Cardiac muscle cell (in vitro differentiated cells and primary cell): ENCODE measurements at places on chromosomes 1 and 21.
A peak's percentile ranks its signal among the peaks of the same experiment; 100 is the strongest.

DNA sequence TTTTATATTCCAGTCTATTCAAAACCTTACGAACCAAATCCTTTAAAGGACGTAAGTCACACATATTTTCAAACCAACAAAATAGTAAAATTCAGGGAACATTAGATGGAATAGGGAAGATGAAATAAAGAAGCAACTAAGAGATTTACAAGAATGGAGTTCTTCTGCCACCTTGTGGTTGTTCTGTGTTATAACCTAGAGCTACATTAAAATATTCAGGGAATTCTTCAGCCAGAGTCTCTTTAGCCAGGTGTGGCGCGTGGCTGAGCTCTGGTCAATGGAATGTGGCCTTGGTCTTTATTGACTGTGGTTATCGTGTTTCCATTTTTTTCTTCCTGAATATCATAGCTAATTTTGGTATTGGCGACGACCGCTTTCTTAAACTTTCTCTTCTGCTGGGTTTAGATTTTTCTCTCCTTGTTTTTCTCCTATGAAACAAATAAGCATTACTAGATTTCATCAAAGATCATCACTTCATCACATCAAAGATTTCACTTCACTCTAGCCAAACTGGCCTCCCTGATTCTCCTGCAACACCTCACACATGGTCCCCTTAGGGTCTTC lies 221.3 kb downstream of the MRPL39 start:
- peak; percentile 79 for DNase-seq

DNA sequence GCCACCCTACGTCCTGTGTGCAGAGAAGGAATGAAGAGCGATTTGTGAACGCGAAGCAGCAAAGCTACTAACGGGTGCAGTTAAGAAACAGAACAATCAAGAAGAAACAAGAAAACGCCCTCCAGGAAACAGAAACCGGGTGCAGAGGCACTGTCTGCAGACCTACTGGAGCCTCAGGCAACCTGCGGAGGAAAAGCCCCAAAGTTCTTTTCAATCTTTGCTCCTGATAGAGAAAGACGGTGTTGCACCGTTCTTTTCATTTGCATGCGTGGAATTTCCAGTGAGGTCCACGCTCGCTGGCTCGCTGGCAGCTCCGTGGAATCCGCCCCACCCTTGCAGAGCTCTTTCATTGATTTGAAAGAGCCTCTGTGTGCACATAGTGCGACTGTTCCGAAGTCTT lies 37.0 kb upstream of the PDE9A start:
- no peak for DNase-seq

- DNase-seq, result no peak
Measured at GRCh38 chr1:185292237-185292636, 24.8 kb downstream of the IVNS1ABP start.

DNA sequence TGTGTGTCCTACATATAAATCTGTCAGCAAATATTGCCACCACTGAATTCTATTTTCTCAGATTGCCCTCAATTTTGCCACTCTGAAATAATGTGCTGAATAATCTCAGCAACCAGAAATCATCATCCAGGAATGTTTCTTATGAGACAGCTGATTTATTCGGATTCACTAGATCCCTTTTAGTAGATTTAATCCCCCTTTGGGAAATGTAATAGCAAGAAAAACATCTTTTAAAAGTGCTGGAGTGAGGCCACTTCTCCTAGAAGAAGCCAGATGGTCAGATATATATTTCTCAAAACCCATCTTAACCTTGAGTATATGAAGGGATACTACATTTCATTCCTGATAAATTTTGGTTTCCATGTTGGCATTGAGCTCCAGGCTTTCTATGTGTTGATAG lies 327.7 kb downstream of the SMYD3 start:
- no peak for DNase-seq

GRCh38 chr1:113834716-113835115 lies 22.4 kb upstream of the RSBN1 start:
- DNase-seq, result no peak

- no peak for DNase-seq
Measured at GRCh38 chr1:55812281-55812680, 597.1 kb upstream of the USP24 start.

DNA sequence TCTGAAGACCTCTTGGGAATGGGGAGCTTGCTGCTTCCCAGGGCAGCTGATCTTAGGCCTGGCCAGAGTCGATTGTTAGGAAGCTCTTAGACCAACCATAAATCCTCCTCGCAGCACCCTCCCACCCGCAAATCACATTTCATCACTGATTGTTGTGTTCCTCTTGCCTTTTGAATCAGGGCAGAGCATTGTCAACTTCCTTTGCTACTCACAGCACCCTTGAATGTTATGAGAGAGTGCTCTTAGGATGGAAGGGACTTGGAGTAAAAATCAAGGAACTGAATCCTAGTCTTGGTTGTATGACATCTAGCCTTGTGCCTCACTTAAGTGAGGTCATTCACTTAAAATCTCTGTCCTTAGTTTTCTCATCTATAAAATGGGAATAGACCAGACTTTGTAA lies 3.0 kb downstream of the VASH2 start:
- DNase-seq, result no peak

GRCh38 chr1:153245466-153245865 lies 14.0 kb upstream of the LORICRIN start:
- no peak for DNase-seq
